Stimulated activated CD8-positive, alpha-beta memory T cell treated with anti-CD3 and anti-CD28 coated beads, Interleukin-4, amount 100 ng/mL, for 24 hours (primary cell): ENCODE measurements at places on chromosomes 16 and 17.

DNA sequence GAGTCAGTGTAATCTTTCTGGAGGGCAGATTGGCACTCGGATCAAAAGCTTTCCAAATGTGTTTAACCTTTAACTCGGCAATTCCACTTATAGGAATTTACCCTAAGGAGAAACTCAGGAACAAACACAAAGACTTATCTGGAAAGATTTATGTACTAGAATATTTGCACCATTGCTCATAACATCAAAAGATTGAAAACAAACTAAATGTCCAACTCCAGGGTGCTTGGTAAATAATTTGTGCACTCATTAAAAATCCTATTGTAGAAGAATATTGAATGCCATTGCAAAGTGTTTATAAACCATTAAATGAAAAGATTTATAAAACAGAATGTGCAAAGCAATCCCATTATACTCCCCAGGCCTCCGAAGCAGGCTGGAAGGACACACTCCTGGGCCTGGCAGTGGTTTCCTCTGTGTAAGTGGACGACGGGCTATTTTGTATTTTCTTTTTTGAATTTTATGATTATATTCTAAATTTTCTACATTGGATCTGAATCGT lies 18.7 kb upstream of the RBFOX3 start:
- no peak for DNase-seq

- DNase-seq: no peak
These were observed 41.4 kb downstream of the SMG6 start for GRCh38 chr17:2262135-2262587.

GRCh38 chr16:54341892-54342776 lies 55.5 kb upstream of the IRX3 start:
- DNase-seq: no peak

GRCh38 chr17:75478508-75478907 lies 22.1 kb downstream of the TMEM94 start:
- no peak for DNase-seq

- no peak for DNase-seq
These were observed 234.2 kb upstream of the MAF start for GRCh38 chr16:79834720-79835119.

- DNase-seq: no peak
These were observed 5.0 kb downstream of the NFATC3 start for GRCh38 chr16:68090130-68090529.

GRCh38 chr16:84520725-84521496 lies 16.5 kb upstream of the MEAK7 start:
- DNase-seq: no peak

DNA sequence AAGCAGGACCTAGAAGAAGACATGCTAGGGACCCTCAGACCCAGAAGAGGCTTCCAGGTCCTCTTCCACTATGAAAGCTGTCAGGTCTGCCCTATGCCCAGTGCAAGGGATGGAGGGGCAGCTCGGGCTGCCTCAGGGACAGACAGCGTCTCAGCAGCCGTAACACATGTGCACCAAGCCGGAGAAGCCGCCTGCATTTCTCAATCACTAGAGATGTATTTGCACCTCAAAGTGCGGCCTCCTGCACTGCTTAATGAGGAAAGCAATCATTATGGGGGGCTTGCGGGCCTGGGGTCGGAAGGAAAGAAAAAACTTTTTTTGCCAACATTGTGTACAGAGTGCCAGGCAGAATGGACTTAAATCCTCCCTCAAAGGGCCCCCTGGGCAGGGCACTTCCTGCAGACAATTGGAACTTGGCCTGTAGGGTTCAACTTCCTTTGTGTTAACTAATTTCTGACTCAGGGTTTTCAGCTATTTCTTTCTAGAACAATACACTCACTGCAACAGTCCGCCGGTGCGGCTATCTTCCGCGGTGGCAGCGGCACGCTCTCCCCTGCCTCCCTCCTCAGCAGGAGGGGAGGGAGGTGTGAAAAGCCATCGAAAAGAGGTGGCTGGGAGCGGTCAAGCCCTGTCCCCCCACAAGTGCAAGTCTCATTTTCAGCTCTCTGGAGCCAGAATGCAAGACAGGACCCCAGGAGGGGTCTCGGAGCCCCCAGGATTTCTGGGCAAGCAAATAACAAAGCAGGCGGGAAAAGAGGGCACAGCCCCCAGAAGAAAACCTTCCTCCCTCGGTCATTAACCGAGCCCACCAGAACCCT lies 101.2 kb downstream of the ZNF423 start:
- no peak for DNase-seq

DNA sequence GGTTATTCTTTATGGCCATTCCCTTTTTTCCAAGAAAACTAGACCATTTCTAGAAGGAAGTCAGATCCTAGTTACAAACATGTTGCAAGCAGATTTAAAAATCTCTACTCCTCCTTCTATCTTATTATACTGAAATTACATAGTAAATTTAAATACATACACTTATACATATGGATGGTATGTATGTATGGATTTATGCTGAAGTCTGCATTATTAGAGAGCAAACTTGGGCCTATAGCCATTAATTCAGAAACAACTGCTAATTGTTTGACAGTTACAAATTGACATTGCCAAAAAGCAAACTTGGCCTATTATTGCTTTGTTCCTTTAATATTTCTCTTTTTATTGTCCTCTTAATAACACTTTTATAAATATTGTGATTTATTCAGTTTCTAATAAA lies 67.1 kb downstream of the NFAT5 start:
- no peak for DNase-seq

DNA sequence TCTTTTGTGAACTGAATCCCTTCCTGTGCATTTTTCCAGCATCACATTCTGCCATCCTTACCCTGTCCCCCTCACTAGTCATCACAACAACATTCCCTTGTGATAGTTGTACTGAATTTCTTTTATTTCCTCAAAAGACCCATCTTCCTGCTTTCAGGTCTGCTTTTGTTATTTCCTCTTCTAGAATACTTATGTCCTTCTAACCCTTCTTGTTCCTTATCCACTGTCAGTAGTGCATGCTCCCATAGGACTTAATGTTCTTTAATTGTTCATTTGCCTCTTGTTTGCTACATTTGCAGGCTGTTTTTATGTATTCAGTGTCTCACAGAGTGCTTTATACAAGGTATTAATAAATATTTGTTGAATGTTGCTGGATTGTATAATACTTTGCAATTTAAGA lies 73.0 kb downstream of the BCAS3 start:
- DNase-seq: no peak

GRCh38 chr17:35726953-35727460 lies 4.4 kb upstream of the RASL10B start:
- no peak for DNase-seq

- DNase-seq: no peak
These were observed 1.5 kb upstream of the PHKG2 start for GRCh38 chr16:30746638-30747175.

GRCh38 chr16:23345237-23345636 lies 43.1 kb downstream of the SCNN1B start:
- no peak for DNase-seq

DNA sequence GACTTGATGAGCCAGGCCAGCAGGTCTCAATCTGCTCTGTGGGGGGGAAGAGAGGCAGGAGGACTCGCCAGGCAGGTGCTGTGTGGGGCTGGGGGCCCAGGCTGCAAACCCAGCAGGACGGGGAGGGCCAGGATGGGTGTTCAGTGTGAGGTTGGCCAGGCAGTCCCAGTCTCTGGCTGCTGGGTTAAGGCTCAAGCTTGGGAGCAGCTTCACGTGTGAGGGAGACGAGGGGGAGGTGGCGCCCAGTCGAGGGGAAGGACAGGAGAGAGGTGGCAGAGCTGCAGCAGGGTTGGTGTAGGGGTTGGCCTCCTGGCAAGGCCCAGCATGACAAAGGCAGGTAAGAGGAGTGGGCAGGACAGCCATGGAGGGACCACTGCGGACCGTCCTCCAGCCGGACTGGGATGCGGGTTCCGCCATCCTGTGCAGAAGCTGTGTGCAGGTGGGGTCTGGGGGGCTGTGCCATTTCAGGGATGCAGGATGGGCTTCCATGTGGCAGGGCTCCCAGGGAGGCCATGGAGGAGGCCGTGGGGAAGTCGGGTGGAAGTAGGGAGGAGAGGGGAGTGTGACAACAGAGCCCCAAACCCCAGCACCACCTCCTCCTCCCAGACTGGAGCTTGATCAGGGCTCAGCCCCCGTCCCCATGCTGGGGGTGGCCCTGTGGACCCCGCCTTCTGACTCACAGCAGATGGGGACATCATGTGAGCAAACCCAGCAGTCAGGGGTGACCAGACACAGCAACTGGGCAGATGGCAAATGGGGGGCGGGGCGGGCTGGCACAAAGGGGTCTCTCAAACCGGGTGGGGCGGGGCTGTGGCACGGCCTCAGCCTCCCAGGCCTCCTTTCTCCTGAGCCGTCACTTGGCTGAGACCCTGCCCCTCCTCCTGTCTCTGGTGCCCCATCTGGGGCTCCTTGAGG lies 2.8 kb downstream of the ADGRG1 start:
- no peak for DNase-seq

DNA sequence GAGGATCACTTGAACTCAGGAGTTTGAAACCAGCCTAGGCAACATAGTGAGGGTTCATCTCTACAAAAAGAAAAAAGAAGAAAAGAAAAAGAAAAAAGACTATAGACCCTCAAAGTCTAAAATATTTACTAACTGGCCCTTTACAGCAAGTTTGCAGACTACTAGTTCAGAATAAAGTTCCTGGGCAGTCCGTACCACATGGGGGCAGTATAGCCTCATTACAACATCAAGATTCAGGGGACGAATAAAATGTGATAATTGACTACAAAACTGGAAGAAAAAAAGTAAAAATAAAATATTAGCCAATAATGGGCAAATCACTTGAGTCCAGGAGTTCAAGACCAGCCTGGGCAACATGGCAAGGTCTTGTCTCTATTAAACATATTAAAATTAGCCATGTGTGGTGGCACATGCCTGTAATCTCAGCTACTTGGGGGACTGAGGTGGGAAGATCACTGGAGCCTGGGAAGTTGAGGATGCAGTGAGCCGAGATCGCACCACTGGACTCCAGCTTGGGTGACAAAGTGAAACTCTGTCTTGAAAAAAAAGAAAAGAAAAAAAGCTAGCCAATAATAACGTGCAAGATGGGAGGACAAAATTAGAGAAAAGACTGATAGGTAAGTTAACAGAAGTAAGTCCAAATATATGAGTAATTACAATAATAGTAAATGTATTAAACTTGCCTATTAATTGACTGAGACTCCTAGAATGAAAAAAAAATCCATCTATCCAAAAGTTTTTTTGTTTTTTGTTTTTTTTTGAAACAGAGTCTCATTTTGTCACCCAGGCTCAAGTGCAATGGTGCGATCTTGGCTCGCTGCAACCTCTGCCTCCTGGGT lies 129.4 kb upstream of the SEC14L1 start:
- peak; percentile 36 for DNase-seq

DNA sequence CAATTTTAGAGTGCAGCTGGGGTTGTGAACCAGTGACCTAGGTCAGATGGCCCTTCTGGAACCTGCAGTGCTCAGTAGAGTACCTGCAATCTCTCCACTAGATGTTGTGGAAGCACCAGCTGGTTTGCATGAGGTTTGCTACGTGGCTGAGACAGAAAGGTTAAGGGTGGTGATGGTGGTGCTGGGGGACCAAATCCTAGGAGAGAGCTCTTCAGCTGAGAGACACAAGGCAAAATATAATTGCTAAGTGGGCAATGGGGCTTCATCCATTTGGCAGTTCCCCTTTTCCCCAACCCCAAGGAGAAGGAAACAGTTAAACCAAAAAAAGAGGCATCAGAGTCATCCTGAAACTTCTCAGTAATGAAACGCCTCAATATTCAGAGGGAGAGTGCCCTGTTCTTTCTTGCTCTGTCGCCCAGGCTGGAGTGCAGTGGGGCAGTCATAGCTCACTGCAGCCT lies 13.9 kb downstream of the ITPRIPL2 start:
- DNase-seq: no peak

DNA sequence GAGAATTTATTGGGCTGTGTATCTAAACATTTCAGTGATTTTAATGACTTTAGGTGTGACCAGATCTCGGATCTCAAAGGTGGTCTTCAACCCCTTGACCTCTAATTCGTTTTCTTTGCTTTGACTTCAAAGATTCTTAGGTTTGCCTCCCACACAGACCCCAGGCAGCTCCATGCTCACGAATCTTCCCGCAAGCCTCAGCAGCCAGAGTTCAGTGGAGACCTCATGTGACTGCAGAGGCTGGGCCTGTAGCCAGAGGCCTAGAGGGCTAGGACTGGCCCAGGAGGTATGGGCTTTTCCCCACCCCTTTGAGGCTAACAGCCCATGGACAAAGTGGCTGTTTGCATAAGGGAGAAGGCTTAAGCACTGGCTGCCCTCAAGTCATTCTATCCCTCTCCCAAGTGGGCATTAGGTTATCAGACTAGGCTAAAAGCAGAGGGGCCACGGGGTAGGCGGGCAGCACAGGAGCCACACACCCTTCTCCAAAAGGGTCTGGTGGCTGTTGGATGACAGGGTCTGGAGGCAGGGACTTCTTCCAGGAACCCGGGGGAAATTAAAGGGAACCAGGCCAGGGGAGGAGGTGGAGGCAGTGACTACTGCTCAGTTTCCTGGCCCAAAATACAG lies 3.0 kb downstream of the HIRIP3 start:
- DNase-seq: no peak

GRCh38 chr16:67548265-67549126 lies 13.8 kb upstream of the CTCF start:
- DNase-seq: no peak

DNA sequence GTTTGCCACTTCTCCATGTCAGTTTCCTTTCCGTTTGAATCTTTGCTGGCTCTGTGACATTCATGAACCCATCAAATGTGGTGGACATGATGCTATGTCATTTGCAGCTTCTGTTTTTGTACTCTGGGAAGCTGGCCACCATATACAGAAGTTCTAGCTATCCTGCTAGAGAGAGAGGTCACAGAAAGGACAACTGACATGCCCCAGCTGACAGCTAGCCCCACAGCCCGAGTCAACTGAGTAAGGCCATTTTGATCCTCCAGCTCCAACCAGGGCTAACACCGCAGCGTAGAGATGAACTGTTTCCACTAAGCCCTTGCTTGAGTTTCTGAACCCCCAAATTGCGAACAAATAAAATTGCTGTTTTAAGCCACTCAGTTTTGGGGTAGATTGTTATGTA lies 33.8 kb downstream of the CCDC42 start:
- DNase-seq: no peak

DNA sequence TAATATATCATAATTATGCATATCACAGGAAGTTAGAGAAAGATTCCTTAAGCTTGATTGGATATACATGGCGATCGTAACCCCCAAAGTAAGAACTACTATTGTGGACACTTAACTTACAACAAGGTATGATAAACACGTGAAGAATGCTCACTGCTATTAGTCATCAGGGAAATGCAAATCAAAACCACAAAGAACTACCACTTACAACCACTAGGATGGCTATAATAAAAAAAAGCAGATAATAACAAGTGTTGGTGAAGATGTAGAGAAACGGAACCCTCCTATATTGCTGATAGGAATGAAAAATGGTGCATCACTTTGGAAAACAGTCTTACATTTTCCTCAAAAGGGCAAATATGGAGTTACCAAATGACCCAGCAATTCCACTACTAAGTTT lies 265.9 kb downstream of the SLC39A11 start:
- DNase-seq: no peak

- no peak for DNase-seq
These were observed 9.8 kb downstream of the RHOT1 start for GRCh38 chr17:32152130-32152529.
